ENCODE measurements at places on chromosomes 7 and 10.

DNA sequence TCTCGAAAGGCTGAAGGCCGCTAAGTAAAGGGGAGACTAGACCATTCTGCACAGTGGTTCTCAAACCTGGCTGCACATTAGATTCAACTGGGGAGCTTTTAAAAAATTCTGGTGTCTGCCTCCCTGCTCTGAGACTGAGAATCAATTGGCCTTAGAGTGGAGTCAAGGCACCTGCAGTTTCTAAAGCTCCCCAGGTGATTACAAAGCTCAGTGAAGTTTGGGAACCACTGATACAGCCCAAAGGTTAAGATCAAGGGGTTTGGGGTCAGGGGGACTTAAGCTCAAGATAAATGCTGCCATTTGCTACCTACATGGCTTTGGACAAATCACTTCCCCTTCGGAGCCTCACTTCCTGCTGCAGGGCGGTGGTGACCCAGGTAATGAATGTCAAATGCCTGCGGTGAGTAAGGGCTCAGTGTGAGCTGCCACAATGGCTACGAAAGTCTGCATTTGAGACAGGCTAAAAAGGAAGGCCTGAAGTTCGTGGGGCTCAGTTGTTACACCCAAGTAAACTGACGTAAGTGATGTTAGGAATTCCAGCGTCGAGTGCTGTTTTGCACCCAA lies 72.3 kb downstream of the TLL2 start:
- DNase-seq: no peak

- no peak for DNase-seq
Measured at GRCh38 chr10:58661336-58661735, 148.7 kb downstream of the BICC1 start.

GRCh38 chr7:74372511-74373111 lies 81.1 kb upstream of the GTF2IRD1 start:
- DNase-seq: no peak

- no peak for DNase-seq
Measured at GRCh38 chr7:111324228-111324627, 233.3 kb downstream of the LRRN3 start.

DNA sequence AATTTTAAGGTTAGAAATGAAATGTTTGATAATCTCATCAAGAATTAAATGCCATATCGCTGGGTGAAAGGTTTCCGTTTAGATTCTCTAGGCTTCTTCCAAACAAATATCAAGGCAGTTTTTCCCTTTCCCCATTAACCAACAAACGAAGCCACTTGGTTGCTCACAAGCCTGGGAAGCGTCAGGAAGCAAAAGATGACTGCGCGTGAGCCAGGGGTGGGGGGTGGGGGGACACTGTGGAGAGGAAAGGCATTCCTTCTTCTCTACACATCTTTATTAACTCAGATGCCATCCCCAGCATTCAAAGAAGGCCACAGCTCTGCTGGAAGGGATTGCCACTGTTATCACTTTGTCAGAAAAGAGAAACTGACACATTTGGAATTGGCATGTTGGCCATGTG lies 207.1 kb downstream of the TRIL start:
- DNase-seq: no peak

- peak; percentile 6 for DNase-seq
Measured at GRCh38 chr10:22433875-22434274, 88.6 kb downstream of the SPAG6 start.

DNA sequence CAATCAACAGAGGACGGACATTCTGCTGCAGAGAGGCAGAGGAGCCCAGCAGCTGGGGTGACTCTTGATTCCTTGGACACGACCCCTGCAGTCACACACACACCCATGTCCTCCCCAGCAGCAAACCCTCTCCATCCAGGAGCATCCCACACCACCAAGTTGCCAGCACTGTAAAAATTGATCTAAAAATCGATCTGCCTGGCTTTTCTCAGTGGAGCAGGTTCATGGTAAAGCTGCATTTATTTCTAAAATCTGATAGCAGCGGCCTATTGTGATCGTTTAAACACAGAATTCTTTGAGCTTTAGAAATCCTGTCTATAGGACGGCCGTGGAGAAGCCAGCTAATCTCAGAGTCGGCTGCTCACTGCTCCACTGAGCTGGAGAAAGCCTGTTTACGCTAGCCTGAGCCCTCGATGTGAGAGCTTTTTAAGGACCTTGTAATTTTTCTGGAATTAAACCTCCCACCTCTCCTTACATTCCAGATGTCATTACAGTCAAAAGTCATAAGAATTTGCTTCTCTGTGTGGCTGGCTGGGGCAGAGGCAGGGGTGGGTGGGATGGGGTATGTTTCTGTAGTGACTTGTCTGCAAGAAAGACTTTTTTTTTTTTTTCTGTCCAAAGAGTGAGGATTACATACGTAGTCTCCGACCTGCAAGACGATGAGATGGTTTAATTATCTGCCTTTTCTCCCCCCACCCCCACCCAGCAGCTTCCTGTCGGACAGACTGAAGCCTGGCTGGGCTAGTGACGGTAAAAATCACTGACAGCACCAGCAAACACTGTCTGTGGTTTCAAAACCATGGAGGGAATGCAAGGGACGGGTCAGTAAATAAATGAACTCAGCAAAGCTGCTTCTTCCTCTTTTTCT lies 31.6 kb downstream of the TRIM8 start:
- no peak for DNase-seq

DNA sequence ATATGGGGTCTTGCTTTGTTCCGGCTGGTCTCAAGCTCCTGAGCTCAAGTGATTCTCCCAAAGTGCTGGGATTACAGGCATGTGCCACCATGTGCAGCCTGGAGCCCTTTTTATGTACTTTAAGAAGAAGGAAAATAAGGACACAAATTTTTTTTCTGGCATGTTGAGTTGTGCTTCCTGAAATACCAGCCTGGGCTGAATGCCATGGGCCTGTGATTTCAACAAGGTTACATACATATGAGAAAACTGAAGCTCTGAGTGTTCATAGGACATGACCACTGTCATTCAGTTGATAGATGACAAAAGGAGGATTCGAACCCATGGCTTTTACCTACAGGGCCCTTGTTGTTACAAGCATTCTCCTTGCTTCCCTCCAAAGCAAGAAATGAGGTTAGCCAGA lies 36.1 kb downstream of the ST8SIA6 start:
- no peak for DNase-seq

- DNase-seq: no peak
Measured at GRCh38 chr10:10045765-10046028, 972.0 kb upstream of the CELF2 start.

DNA sequence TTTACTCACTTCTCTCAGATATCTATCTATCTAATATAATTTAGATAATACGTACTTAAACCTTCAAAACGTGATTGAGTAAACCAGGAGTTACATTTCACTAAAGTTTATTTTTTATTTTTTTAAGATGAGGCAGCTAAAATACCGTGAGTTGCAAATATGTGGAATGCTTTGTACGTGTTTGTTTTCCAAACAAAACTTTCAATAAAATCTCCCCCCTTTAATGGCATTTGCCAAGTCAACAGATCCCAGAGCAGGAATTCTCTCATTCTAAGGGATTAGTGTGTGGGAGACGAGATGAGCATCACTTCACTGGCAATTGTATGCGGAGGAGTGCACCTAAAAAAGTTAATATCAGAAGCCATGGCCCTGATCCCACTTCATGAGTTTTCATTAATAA lies 53.7 kb upstream of the MAGI2 start:
- DNase-seq: no peak

Measured in SW 1271 (cell line).